EL (cell line): ENCODE measurements at places on chromosomes 4 and X.

- DNase-seq: no peak
Measured at GRCh38 chrX:42857766-42858165, 79.8 kb upstream of the PPP1R2C start.

GRCh38 chrX:132369617-132370326, 119.1 kb downstream of the MBNL3 start:
- no peak for DNase-seq

GRCh38 chr4:155496294-155496626, 119.5 kb upstream of the MAP9 start:
- DNase-seq: no peak

- DNase-seq: no peak
Measured at GRCh38 chr4:113659127-113659526, 102.4 kb downstream of the CAMK2D start.

DNA sequence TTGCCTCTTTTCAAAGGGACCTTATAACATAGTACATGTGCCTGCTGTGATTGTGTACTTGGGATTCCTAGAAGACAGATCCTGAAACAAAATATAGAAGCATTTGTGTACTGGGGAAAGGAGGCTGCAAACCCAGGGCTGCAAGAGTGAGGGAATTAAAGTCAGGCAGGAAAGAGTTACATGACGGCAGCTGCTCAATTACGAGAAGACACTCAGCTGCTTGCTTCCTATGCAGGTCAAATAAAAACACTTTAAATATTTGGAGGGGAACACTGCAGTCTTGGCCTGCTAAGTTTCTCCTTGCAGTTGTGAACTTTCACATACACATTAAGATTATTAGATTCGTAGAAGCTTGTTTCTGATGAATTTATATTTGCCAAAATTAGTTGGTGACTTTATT, 191.9 kb upstream of the CXCL13 start:
- DNase-seq: no peak

DNA sequence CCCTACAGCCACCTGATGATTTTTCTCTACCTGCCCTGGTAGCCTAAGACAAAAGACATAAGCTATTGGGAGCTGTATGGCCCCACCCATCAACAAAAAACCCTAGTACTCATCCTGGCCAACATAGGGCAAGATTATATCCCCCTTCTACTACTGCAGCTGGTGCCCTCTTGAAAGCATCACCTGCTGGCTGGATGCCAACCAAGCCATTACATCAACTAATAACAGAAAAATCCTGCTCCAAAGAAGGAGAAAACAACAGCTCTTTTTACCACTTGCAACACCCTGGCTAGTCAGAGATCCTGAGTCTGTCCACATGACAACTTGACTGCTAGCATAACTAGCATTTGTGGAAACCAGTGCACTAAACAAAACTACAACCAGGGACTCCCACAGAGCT, 43.6 kb upstream of the UPRT start:
- DNase-seq: no peak

GRCh38 chr4:148445071-148445859, 3.1 kb upstream of the NR3C2 start:
- peak; percentile 5 for DNase-seq

- DNase-seq: no peak
Measured at GRCh38 chrX:36583674-36584073, 424.5 kb upstream of the FAM47C start.

DNA sequence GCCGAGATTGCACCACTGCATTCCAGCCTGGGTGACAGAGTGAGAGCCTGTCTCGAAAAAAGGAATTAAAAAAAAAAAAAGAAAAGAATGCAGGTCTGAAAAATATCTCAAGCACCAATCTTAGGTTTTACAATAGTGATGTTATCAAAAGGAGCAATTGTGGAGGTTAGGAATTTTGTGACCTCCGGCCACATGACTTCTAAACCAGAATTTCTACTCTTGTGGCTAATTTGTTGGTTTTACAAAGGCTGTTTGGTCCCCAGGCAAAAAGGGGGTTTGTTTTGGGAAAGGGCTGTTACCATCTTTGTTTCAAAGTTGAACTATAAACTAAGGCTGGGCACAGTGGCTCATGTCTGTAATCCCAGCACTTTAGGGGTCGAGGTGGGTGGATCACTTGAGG, 15.4 kb upstream of the ZNF41 start:
- no peak for DNase-seq

- DNase-seq: no peak
Measured at GRCh38 chr4:115515772-115516171, 402.4 kb upstream of the NDST4 start.

- no peak for DNase-seq
Measured at GRCh38 chr4:123613586-123614344, 217.2 kb downstream of the SPRY1 start.

DNA sequence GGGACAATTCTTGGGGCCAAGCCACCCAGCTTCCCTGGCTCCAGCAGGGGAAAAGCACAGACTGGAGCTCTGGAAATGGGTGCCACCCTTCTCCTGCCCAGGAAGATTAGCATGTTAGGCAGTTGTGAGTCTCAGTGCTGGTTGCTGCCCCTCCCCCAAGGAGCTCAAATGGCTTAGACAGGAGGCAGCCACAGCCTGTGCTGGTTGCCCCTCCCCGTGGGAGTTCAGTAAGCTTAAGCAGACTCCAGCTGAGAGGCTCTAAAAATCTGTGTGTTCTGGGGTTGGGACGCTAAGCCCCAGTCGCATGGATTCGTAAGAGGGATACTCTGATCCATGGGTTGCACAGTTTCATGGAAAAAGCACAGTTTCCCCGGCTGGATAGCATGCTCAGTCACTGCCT, 92.7 kb upstream of the NDST3 start:
- DNase-seq: no peak

- DNase-seq: no peak
Measured at GRCh38 chr4:125044886-125045285, 269.9 kb upstream of the FAT4 start.

DNA sequence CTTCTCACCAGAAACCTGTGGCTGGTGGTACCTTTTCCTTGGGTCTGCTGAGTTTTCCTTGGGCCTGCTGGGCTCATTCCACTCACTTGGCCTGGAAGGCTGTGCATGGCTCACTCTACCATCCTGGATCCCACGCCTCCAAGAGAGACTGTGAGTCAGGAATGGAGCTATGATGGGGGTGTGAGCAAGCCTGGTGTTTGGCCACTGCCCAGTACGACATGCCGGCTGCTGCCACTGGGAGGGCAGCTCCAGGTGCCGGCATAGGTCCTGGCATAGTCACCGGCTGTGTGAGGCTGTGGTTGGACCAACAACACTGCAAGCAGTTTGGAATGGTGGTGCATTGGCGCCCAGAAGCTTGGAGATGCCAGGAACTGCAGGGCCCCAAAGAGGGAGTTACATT, 721.7 kb downstream of the PCDH18 start:
- peak; percentile 4 for DNase-seq

- DNase-seq: no peak
Measured at GRCh38 chr4:184446132-184446658, 28.2 kb downstream of the IRF2 start.

- no peak for DNase-seq
Measured at GRCh38 chrX:84259868-84260267, 71.9 kb upstream of the RPS6KA6 start.

GRCh38 chr4:18180892-18181291, 159.3 kb upstream of the LCORL start:
- no peak for DNase-seq

- DNase-seq: no peak
Measured at GRCh38 chr4:95742872-95743271, 97.0 kb upstream of the PDHA2 start.

DNA sequence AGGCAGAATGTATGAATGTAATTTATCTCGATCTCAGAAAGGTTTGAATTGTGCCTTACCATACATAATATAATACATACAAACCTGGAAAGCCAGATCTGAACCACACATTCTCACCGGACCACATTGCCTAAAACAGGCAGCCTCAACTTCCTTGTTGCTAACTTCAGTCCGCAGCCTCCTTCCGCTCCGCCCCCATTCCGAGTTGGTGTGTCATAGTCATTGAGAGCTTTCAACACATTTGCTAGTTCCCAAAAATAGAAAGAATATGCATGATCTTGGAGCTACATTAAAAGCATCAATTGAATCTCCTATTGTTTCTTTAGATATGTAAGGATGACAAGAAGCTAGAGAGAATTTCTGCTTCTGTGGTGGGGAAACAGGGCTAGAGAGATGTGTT, 127.2 kb downstream of the ARHGEF9 start:
- DNase-seq: peak; percentile 87

- DNase-seq: peak; percentile 65
Measured at GRCh38 chr4:88010966-88011365, 3.5 kb downstream of the PKD2 start.

DNA sequence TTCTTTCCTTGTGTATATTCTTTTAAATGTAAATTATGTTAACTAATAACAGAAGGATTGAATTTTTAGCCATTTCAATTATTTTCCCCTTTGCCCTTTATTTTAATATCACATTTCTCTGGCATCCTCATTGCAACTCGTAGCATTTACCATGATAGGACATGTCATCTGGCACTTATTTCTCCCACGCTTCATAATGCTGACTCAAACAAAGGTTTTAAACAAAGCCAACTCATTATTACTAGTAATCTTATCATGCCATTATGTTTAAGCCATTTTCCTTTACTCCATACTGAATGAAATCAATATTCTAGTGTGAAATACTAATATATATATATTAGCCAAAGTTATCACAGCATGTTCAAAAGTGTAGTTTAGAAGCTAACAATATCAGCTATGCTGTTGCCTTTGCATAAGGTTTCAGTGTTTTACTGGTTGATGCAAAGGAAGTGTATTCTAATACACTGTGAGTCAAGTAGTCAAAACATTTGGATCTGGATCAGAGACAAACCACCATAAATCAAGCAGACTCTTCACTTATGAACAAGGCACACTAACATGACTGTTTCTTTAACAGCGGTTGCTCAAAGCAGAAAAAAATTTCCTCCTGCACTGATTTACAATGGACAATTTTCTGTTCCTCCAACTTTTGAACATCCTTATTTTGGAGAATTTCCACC, 281.6 kb downstream of the SLC7A11 start:
- peak; percentile 65 for DNase-seq

GRCh38 chr4:113221990-113222389, 172.5 kb downstream of the ANK2 start:
- DNase-seq: peak; percentile 74

GRCh38 chr4:28686618-28687017, 1826.0 kb downstream of the STIM2 start:
- peak; percentile 48 for DNase-seq

DNA sequence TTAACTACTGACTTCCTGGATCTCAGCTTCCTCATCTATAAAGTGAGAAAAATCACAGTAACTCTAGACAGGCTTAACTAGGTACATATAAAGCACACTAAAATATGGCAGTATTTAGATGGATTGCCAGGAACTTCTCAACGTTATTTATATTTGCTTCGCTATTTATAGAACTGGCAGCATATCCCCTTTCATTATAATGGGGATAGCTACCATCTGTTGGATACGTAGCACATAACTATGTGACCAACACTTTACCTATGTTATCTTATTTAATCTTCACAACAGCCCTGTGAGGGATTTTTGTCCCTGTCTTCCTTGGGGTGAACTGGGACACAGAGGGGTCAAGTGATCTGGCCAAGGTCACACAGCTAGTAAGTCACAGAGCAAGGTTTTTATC, 64.6 kb downstream of the ENPEP start:
- DNase-seq: no peak

GRCh38 chr4:111230265-111230664, 607.4 kb upstream of the PITX2 start:
- DNase-seq: peak; percentile 15

- DNase-seq: no peak
Measured at GRCh38 chr4:145473203-145473602, 8.4 kb upstream of the SMAD1 start.

DNA sequence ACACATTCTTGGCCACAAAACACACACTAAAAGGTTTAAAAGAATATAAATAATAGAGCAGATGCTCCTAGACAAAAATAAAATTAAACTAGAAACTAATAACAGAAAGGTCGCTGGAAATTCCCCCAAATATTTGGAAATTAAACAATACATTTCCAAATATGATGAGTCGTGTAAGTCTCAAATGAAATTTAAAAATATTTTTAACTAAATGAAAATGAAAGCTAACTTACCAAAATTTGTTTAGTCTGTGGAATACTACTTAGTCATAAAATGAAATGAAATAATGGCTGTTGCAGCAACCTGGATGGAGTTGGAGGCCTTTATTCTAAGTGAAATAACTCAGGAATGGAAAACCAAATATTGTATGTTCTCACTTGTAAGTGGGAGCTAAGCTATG, 20.6 kb upstream of the GUCY1A1 start:
- DNase-seq: no peak
